SK-N-SH treated with all-trans-retinoic acid at 6 μM for 48 hours (cell line): ENCODE measurements at places on chromosomes 6 and 20.
A peak's percentile ranks its signal among the peaks of the same experiment; 100 is the strongest.

DNA sequence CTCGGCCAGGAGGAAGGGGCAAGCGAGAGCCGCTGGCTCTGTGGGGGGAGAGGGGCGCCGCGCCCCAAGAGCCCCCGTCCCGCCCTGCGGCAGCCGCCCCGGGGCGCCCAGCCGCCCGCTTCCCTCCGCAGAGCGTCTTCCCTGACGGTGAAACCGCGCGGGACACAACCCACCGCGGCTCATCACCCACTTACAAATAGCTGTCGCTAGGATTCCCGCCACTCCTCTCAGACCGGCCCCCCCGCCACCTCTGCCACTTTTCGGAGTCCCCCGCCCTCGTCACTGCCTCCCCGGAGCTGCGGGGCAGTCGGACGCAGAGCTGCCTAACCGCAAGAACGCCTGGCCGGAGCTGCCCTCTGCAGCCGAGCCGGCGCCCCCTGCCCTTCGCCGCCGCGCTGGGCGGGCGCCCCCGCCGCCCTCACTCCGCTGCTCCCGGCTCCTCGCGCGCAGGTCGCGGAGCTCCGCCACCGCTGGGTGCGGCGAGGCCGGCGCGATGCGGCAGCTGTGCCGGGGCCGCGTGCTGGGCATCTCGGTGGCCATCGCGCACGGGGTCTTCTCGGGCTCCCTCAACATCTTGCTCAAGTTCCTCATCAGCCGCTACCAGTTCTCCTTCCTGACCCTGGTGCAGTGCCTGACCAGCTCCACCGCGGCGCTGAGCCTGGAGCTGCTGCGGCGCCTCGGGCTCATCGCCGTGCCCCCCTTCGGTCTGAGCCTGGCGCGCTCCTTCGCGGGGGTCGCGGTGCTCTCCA lies at the start of gene SLC35D3:
Gene SLC35D3 (plus strand): TSS at position 366 of the 749 bp plus-strand sequence. CDS start 128 bp downstream, at position 494.
- ATAC-seq, result peak; percentile 57

- no peak for ATAC-seq
Observed at GRCh38 chr6:12066297-12066696, 54.2 kb downstream of the HIVEP1 start.

- ATAC-seq, result no peak
Observed at GRCh38 chr6:22115559-22115958, 181.3 kb downstream of the PRL start.

DNA sequence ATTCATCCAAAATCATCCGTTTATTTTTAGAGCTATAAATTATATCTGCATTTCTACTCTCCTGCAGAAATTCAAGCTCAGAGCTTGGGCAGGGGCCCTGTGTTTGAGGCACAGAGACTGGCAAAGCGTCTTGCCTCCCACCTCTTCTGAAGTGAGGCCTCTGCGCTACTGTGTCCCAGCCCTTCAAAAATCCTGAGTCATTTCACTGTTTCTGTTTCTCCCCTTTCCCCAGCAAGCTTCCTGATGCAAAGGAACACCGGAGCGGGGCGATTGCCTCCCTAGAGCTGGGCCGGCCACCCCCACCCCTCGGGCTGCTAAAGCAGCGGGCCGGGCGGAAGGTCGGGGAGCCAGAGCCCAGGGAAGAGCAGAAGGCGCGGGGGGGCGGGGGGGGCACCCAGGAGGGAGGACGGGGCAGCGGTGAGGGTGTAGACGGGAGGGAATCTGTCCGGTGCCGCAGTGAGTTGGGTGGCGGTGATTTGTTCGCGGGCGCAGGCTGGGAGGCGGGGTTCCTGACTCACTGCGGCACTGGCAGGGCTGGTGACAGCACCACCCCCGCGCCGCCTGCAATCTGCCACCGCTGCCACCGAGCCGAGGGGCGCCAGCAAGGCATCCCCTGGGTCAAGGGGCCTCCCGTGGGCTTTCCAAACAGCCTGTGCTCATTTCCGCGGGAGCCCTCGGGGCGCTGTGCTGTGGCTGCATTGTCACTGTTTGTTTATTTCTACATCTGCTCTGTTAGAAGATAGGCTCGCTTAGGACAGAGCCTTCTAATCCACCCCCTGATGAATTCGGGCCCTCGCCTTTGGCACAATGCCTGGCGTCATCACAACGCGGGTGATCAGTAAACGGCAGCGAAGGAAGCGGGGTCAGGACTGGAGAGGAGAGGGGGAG lies 46.5 kb upstream of the SNAP25 start:
- peak; percentile 94 for ATAC-seq

DNA sequence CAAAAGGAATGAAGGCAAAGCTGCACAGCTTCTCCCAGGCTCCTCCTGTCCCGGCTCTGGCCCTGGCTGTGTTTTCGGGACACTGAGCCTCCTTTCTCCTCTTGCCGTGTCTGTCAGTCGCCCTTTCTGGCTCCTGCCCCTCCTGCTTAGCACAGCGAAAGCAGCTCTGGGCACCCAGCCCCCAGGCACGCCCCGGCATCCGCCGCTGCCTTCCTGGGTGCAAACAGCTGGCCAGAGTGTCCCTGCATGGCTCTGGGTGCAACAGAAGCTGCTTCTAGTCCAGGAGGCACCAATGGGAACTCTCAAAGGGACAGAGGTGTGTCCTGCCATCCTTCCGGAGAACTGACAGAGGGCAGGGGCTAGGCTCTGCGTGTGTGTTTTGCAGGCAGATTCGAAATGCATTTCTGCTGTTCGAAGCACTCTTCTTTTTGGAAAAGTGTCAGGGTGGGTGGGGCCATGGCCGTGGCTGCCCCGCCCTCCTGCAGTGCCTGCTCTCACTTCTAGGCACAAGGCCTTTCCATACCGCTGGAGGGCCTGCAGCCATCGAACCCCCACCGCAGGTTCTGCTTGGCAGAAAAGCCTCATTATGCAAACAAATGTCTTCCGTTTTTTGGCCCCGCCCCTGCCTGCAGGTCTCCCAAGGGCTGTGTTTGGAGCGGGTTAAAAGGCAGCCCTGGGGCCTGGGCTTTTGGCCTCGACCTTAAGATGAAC lies 15.5 kb downstream of the COL9A3 start:
- no peak for ATAC-seq

DNA sequence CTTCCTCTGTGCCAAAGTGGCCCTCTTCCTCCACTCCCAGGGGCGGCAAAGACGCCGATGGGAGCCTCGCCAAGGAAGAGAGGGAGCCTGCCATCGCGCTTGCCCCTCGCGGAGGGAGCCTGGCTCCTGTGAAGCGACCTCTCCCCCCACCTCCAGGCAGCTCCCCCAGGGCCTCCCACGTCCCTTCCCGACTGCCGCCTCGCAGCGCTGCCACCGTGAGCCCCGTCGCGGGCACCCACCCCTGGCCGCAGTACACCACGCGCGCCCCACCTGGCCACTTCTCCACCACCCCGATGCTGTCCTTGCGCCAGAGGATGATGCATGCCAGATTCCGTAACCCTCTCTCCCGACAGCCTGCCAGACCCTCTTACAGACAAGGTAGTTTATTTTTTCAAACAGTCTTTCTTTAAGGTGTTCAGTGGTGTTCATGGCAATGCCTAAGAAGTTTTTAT lies 64.9 kb downstream of the FNDC1 start:
- no peak for ATAC-seq

- no peak for ATAC-seq
Observed at GRCh38 chr6:123811378-123811777, 7.7 kb downstream of the NKAIN2 start.

- ATAC-seq, result no peak
Observed at GRCh38 chr20:326645-327185, 1.4 kb downstream of the SOX12 start.

GRCh38 chr6:105619971-105620741 lies 217.3 kb upstream of the PREP start:
- ATAC-seq, result no peak

DNA sequence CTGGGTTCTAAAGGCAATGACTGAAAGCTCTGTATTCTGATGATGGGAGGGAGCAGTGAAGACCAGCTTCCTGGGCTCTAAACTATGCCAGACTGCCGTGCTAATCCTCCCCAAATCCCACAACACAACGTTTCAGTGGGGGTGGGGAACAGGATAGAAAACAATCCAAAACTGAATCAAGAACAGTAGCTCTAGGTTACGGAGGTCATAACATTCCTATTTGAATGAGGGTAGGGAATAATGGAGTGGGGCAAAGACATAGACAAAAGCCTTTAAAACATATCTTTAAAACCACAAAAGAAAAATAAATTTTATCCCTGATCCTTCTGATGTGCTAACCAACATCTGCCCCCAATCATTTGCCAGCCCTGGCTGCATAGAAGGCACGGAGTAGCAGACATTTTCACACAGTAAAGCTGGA lies 7.8 kb downstream of the USP49 start:
- no peak for ATAC-seq

DNA sequence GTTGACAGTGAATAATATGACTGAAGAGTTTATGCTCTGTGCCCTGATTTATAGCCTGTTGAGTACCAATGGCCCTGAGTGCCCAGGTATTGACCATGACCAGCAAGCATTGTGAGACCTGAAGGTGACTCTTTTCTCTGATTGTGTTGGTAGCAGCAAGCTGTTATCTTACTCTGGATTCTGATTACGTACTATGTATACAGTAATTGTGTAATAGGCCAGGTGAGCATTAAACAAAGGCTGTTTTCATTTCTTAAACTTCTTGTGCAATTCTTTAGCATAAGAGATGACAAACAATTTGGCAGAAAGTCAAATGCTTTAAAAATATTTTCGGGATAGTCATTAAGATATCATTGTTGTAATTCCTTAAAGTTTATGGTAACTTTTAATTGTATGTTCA lies 111.7 kb upstream of the PTPRK start:
- no peak for ATAC-seq

GRCh38 chr20:37362231-37362792 lies 16.4 kb downstream of the SRC start:
- ATAC-seq, result no peak

GRCh38 chr6:131103296-131103695 lies 32.0 kb upstream of the AKAP7 start:
- no peak for ATAC-seq

- peak; percentile 58; the same call in 2 of the 3 replicates for ATAC-seq
Observed at GRCh38 chr6:52098721-52099120, 11.3 kb upstream of the PKHD1 start.
